ENCODE measurements at places on chromosomes 11 and 22.

- no peak for DNase-seq
These were observed 122.3 kb upstream of the SNX19 start for GRCh38 chr11:131038597-131038996.

GRCh38 chr11:104564921-104565582 lies 333.2 kb downstream of the CASP12 start:
- DNase-seq, result no peak

GRCh38 chr11:57791321-57792059 lies 29.9 kb downstream of the CTNND1 start:
- DNase-seq, result no peak

- no peak for DNase-seq
These were observed 1.9 kb downstream of the CHRM4 start for GRCh38 chr11:46389450-46390330.

DNA sequence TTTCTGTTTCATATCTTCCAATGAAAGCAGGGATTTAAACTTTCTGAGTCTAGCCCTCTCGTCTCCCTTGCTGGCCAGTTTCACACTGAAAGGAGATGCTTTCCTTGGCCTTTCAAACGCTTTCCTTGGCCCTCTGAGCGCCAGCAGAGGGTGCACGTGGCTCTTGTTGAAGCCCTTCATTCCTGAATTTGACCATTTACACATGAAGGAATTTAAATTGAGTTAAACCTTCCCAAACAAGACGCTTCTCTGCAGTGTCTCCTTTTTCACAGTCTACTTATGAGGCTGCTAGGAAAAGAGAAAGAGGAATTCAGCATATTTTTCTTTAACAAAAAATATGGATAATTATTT lies 21.6 kb downstream of the NNMT start:
- DNase-seq, result peak; percentile 59

- DNase-seq, result no peak
These were observed 76.2 kb downstream of the SNX19 start for GRCh38 chr11:130839981-130840666.

DNA sequence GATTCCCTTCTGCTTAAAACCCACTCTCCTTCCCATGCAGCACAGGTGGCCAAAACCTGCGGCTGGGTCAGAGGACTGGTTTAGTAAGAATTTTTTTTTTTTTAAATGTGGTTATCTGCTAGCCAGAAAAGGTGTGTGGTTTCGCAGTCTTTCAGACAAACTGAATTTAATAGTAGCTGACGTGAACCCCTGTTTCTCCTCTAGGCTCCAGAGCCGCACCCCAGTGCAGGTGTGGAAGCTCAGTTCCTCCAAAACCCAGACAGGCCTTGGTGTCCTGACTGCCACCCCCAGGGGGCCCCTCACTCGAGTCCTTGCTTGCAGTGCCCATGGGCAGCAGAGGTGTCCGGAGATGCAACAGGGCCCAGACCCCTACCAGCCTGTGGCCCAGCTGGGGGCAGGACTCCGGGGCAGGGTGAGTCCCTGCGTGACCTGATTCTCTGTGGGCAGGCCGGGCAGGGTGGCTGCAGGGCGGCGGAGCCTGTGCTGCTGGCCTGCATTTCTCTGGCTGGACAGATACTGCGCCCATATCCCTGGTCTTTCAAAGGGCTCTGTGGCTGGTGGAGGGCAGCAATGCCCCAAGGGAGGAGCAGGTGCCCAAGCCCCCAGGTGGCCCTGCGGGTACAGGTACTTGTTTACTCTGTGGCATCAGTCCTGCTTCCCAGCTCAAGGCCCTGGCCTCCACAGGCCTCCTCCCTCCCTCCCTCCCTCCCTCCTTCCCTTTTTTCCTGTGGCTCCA lies 15.2 kb downstream of the KCNQ1 start:
- DNase-seq, result no peak

DNA sequence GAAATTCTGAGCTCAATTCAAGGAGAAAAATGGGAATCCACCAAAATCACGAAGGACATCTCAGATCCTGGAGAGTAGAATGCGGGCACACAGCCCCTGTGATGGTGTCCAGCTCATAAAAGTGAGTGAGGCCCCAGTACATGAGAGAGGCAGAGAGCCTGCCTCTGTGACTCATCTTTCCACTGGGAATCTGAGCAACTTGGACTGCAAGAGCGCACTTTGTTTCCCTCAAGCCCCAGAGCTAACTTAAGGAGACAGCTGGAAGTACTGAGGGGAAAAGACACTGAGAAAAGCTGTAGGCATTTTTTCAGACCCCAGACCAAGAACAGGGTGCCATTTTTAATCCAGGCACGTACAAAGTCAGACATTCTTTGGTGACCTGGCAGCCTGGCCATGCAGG lies 273.7 kb downstream of the C11orf87 start:
- no peak for DNase-seq

DNA sequence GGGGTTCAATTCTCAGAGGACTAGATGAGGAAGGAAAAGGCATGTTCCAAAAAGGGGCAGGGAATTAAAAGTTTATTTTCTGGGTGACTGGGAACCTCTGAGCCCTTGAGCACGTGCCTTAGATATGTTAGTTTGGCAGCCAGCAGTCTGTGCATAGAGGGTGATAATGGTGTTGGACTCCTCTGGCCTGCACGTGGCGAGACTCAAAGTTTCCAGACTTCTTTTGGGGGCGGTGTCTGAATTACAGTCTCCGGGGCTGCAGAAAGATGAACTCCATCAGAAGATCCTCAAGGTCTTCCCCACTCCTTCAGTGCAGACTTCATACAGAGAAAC lies 861 bp upstream of the ZNRF3 start:
- no peak for DNase-seq

- DNase-seq, result no peak
These were observed 138.0 kb upstream of the POU2AF2 start for GRCh38 chr11:111107501-111107900.

DNA sequence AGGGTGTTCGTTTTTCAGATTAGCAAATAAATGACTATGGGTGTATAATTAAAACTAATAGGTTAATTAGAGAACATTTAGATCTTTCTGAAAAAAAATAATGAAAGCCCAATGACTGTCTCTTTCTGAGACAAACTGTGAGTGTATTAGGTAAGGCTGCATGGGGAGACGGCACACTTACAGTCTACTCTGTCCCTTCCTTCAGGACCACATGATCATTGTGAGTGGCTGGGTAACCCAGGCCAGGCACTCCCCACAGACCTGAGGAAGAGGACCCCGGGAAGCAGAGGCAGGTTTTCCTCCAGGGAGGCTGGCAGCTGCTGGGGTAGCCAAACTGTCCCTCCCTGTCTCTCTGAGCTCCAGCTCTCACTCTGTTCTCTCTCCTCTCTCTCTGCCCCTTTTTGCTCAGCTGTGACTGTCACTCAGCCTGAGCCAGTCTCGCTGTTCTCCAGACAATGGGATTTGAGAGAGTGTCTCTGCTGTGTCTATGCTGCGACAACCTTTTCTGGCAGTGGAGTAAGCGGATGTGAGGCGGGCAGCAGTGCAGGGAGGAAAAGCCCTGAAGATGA lies 83.1 kb upstream of the NCAM1 start:
- no peak for DNase-seq

GRCh38 chr11:19433791-19434190 lies 193.0 kb upstream of the E2F8 start:
- no peak for DNase-seq

GRCh38 chr22:38718414-38718813 lies 12.7 kb downstream of the GTPBP1 start:
- DNase-seq, result no peak

DNA sequence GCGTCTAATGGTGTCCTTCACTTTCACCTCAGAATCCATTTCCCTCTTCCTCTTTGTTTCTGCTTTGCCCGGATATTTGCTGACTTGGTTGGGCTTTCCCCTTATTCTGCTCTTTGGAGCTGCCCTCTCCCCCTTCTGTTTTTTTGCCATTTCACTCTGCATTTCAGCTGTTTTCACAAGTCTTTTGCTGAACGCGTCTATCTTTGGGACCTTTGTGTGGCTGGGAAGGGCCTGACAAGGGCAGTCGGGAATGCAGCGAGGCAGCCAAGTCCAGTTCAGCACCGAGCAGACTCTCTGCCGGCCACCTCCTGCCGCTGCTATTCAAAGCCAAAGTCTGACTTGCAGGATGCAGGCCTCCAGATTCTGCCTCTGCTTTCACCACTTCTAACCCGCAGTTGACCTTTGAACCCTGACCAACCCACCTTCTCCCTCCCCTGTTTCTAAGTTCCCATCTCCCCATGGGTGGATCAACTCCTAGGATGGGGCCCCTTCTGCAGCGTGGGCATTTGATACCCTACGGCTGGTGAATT lies 38.2 kb downstream of the FEZ1 start:
- DNase-seq, result no peak

DNA sequence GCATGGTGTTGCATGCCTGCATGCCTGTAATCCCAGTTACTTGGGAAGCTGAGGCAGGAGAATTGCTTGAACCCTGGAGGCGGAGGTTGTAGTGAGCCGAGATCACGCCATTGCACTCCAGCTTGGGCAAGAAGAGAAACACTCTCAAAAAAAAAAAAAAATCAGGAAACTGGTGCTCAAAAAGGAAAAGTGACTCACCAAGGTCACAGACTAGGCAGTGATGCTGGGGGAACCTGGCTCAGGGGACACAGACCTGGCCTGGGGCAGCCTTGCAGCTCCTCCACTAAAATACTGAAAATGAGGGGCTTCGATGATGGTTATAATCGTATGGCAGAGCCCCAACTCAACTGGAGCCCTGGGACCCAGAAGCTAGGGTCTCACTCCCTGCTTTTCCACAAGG lies 8.1 kb upstream of the SLC35E4 start:
- no peak for DNase-seq

DNA sequence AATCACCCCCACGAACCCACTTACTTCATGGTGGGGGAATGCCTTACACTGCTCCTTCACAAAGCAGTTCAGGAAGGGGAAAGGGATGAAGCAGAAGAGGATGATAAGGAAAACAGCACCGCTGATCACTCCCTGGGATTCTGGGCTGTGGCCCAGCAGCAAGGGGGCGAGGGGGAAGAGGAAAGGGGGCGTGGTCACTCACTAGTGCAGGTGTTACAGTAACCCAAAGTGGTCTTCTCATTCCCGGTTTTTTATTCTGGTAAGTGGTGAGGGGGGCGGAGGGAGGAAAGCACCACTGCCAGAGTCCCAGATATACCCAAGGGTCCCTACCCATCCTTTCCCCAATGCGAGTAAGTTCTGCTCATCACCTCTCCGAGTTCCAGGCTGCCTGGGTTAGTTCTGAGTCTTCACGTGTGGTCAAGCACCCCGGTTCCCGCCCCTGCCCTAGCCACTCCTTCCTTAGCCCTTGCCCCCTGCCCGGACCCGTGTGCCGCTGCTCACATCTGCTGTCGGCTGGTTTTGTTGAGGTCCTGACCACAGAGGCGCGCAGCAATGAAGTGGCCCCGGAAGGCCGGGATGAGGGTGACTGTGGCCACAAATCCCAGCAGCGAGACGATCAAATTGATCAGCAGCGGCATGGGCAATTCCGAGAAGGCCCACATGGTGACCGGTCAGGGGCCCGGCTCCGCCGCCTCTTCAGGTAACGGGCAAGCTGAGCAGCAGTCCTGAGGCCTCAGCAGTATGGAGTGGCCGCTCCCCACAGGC lies 477 bp downstream of the DPAGT1 start:
- DNase-seq, result no peak

GRCh38 chr11:8329847-8330361 lies 66.2 kb upstream of the LMO1 start:
- DNase-seq, result no peak

DNA sequence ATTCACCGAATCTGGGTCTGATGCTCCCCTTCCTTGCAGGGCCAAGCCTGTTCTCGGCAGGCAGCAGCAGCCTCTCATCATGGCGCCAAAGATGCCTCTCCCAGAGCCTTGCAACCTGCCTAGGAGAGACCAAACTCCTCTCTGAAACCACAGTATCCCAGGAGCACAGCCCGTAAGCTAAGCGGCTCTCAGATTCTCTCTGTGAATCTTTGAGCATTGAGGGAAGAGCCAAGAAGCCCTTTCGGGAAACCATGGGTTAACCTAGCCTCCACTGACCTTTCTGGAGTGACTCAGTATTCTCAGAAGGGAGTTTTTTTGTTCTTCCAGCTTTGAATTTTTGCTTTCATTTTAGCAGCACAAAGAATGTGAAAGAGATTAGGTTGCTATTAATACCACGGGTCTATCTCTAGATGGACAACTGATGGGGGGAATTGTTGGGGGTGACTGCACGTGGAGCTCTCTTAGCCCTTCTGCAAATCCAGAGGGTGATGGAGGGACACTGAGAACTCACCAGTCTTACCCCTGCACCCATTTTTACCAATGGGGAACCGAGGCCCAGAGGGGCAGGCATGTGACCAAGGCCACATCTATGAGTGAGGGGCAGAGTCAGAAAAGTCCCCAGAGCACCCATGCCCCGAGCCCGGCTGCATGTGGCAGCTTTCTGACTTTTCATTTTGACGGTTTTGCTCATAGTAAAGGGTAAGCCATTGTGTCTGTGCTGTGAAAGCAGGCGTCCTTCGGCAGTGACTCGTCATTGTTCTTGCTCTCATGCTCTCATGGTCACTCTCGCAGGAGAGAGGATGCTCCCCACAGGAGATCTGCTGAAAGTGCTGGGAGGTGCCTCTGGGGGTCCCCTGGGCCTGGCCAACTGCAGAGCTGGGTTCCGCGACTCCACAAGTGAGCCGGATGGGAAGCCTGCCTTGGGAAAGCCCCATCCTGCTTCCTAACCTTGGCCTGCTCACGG lies 36.0 kb downstream of the IRAG1 start:
- no peak for DNase-seq

DNA sequence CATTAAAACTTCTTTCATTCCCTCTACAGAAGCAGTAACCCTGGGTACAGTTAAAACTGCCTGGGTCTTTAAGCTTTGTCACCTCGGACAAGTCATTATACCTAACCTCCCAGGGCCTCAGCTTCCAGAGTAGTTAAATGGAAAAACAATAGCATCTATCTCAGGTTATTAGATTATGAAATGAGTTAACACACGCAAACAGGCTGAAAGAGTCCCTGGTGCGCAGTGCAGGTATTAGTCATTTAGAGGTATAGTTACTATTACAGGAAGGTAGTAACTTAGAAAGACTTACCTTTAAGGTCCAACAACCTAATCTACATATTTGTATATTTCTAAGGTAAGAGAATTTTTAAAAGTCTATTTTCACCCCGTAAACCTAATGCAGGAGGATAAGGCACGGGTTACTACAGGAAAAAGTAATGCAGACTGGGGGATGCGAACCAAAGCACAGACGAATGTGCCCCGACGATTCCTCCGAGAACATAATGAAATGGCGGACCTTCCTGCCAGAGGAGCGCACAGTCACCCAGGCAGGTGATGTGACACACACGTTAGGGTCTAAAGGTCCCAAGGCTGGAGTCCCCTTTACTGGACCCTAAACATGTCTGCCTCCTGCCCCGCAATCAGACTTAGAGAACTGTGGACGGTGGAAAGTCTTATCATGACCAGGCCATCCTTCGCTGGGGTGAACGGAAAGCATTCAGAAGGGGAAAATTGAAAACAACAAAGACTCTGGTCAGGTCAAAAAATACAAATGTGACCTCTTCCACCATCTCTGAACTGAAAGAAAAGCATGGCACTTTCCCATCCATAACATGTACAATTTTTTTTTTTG lies 1.3 kb downstream of the NAP1L4 start:
- no peak for DNase-seq

DNA sequence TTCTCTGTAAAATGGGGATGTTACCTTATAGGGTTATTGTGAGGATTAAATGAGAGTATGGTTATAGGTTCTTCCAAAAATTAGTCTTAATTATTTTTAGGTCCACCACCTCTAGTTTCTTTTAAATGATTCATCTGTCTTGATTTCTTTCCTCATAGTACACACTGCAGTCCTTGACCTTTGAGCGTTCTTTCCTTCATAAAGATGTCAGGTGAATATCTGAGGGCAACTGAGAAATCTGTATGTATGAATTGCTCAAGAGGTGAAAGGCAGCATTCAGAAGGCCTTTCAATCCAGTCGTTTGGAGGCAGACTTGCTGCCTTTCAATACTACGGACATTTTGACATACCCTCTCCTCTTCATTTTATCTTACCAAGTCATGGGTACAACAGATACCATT lies 380.7 kb downstream of the INSC start:
- DNase-seq, result no peak
